Fibroblast of the aortic adventitia (primary cell): ENCODE measurements at places on chromosomes 4 and X. TPM values are rescaled to one million over a fixed set of nuclear protein-coding genes. Genes with fewer than 3 reads are reported as not detected.

RPA4 gene
- total RNA-seq, result 0.33 and 1.4 TPM in 2 replicates

GRCh38 chr4:142168181-142168580 is 531.8 kb downstream of the IL15 start:
- DNase-seq, result peak; percentile 6

- no peak for DNase-seq
These were observed 178.0 kb downstream of the MGST2 start for GRCh38 chr4:139843641-139844040.

GRCh38 chr4:45550766-45551366 is 573.0 kb downstream of the GABRG1 start:
- no peak for DNase-seq

DNA sequence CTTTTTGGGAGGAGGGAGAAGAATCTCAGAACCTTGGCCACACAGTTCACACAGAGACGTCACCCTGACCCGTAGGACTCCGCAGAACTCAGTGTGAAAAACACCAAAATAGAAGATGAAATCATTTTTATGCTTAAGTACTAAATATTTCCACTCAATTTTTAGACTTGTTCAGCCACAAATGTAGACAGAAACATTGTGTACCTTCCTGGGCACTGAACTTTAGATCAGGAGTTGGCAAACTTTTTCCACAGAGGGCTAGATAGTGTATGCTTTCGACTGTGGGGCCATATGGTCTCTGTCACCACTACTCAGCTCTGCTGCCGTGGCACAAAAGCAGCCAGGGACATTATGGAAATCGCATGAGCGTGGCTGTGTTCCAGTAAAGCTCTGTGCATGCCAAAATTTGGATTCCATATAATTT is 61.8 kb upstream of the STOX2 start:
- no peak for DNase-seq

TMPRSS11D gene
- 0.09 TPM in 1 of 2 replicates, not detected in the other for total RNA-seq

DNA sequence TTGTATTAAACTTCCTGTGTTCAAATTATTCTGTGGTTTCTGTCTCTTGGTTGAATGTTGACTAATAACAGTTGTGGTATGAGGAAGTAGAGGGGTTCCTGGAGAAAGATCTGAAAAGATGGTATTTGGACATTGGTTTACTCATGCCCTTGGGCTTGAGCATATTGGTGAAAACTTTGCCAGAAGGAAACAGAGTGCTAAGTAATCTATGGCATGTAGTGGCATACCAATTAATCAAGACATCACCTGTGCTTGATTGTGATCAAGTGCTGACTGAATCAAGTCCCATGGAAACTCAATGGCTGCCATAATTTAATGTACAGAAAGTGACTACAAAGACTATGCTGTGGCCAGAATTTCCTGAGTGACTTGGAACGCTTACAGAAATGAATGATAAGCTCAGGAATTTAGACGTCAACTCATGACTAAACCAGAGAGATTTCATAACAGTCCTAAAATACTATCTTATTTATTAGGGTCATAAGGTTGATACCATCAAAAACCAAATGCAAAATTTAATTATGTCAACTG is 2062.9 kb downstream of the ARAP2 start:
- peak; percentile 94 for DNase-seq

USP27X gene
- 2.8 and 2.9 TPM in 2 replicates for total RNA-seq

DNA sequence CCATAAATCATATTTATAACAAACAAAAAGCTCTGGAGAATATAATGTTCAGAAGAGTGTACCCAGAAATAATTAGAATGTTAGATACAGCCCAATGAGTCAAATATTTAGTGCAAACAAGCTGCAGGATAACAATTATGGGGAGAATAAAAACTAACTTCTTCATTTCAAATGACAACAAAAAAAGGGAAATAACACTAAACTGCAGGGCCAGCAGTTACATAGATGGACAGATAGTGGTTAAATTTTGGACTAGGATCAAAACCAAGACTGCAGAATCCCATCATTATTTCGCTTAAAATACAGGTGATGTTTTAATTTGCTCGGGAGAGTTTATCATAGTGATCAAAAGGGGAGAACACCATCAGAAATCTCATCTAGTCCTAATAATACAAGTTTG is 617 bp upstream of the GPR34 start:
- no peak for DNase-seq

DNA sequence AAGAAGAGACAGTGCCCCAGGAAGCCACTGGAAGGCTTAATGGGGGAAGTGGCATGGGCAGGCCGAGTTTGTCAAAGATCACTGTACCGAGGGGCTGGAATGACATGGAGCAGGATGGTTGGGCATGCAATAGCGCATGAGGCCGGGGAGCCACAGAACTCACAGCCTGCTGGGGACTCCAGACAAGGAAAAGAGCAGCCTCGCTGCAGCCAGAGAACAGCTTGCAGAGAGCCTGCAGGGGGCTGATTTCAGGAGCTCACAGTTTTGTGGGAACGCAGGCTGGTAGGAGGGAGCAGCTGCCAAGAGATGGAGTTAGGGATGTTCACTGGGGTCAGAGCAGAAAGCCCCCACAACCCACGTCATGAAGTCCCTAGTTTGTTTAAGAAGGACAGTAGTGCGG is 45.4 kb downstream of the STOX2 start:
- DNase-seq, result no peak

DNA sequence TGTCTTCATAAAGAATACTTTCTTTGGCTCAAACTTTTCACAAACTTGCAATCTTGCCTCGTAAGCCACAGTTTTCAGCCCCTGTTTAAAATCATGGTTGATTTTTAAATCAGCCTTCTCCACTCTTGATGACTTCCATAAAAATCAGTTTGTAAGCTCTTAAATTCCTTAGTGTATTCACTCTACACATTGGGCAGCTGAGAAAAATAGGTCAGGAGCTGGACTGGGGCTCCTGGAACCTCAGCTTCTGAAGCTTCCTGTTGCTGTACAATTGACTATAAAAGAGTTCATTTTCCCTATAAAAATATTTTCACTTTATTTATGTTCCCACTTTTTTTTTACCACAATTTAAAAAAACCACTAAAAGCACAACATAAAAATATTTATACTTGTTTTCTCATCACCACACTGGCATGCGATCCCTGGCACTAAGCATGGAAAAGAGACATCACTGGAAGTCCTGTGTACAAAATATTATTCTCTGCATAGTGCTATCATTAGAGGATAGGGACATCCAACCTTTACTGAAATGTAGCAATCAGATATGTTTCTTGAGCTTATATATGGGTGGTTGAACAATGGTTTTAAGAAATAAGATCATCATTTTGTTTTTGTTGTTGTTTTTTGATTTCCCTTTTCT is 345.7 kb downstream of the FBXO8 start:
- no peak for DNase-seq

- no peak for DNase-seq
These were observed 983.6 kb downstream of the RPA4 start for GRCh38 chrX:97867266-97867665.
